Progenitor cell of endocrine pancreas (in vitro differentiated cells): ENCODE measurements at places on chromosomes 11 and 22.

DNA sequence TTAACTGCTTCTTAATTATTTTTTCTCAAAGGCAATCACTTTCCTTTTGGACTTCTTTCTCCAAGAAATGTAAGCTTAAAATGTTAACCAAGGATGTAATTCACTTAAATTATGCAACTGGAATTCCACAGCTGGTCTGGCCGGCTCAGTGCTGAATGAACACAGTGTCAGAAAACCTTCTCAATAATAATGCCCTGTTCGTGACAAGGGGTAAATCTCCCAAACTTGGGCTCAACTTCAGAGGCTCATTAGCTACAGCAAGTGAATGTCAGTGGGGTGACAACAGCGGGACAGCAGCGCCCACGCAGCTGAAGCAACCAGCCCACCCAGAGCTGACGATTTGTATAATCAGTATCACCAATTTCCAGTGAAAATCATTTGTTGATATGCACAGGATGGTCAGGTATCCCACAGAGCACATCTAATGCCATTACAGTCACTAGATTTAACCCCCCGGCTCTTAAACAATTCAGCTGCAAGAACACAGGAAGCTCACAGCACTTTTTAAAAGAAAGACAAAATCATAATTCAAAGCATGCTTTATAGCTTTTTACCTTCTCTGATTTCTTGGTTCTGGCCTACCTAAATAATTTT lies 704.8 kb downstream of the DLG2 start:
- no peak for DNase-seq

DNA sequence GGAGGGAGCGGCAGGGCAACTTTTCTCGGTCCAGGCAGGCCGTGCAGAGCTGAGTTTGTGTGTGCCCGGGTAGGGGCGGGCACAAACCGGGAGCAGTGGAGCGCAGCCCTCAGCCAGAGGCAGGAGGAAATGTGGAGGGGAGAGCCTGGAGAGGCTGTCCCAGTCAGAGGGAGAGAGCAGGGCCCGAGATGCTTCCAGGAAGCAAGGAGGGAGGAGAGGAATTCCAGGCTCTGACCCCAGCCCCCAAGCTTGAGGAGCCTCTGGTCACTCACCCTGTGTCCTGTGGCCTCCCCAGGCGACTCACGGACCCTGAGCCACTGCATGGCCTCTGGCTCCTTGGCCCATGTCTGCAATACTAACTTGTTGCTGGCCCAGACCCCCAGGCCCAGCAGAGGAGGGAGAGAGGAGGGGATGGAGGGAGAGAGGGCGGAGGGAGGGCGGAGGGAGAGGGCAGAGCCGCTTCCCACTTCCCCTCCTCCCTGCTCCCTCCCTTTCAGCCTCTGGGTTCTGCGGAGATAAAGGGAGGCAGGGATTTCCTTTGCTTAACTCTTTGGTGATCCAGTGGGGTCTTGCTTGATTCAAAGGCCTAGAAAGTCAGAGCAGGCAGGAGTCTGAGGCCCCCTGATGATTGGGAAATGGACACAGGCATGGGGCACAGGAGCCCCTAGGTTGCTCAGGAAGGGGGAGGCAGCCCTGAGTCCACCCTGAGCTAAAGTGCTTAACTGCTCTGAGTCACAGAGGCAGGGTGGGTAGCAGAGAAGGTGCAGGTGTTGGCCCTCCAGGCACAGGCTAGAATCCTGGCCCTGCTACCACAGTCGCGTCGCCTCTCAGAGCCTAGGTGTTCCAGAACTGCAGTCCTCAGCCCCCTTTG lies at the start of gene C1QTNF6:
Gene C1QTNF6 (minus strand): TSS at position 357 of the 871 bp plus-strand sequence. CDS start 34 bp downstream, at position 323.
- no peak for DNase-seq

GRCh38 chr22:23915290-23915689 lies 21.1 kb downstream of the MIF start:
- no peak for DNase-seq

- DNase-seq, result no peak
Measured at GRCh38 chr11:16809886-16810668, 71.6 kb downstream of the C11orf58 start.

DNA sequence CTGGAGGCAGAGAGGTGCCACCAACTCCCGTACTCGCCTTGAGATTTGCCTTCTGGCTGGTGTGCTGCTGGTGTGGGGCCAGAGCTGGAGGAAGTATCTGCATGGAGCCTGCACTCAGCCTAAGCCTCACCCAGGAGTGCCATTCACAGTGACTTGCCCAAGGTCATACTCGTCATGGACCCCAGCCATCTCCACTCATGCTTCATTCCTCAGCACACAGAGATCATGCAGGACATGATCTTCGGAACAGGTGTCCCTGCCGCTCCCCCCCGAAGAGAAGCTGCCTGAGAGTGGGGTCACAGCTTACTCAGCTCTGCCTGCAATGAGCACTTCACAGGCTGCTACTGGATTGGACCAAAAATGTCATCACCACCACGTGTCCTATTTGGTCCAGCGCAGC lies 49.0 kb downstream of the PC start:
- DNase-seq, result no peak

DNA sequence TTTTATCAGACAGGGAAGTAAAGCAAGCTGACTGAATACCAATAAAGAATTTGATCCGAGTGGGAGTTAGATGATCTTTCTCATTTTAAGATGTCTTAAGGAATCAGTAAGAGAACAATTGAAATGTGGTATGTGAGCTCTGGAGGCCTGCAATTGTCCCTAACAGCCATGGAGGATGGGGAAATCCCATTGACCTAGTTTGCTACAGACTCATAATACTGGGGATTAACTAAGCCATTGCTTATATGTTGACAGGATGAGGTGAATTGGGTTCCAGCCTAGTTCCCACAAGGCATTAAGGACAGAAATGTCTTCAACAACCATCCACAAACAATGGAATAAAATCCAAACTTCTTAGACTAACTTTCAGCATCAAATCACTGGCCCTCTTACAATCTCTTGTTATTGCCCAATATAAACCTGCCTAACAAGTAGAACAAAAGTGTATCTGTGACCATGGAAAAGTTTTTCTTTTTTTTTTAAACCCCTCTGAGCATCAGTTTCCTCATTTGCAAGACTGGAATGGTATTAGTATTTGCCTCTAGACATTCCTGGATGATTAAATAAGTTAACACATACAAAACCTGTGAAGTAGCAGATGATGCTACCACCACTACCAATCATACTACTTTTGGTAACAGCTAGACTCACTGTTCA lies 773.2 kb downstream of the DLG2 start:
- no peak for DNase-seq

- no peak for DNase-seq
Measured at GRCh38 chr11:43575913-43576310, 104.6 kb upstream of the HSD17B12 start.

GRCh38 chr11:19650467-19650866 lies 62.2 kb upstream of the NAV2 start:
- DNase-seq, result no peak

GRCh38 chr11:94844031-94844430 lies 75.9 kb downstream of the AMOTL1 start:
- DNase-seq, result no peak
